ENCODE measurements at places on chromosomes 1 and 21.

- peaks cover 5% of the 10 kb centered on the region for H3K4me1 ChIP-seq
- H3K36me3 ChIP-seq, result peaks cover 28% of the 10 kb centered on the region
- no peak overlapping the region for H3K4me3 ChIP-seq
Observed at GRCh38 chr1:53047737-53048736, 14.0 kb upstream of the PODN start.

- no peaks in the 10 kb centered on the region for H3K4me1 ChIP-seq
- no peak overlapping the region for H3K4me3 ChIP-seq
- no peak overlapping the region for H3K27ac ChIP-seq
- peaks cover 5% of the 10 kb centered on the region for H3K27me3 ChIP-seq
Observed at GRCh38 chr1:61604684-61605083, 120.3 kb downstream of the TM2D1 start.

GRCh38 chr1:7108251-7108650 is 323.0 kb downstream of the CAMTA1 start:
- no peak for DNase-seq
- H3K27ac ChIP-seq, result peak overlapping the region; percentile 0
- no peaks in the 10 kb centered on the region for H3K4me1 ChIP-seq

- H3K27me3 ChIP-seq, result peaks cover 4% of the 10 kb centered on the region
- H3K4me1 ChIP-seq, result no peaks in the 10 kb centered on the region
- H3K27ac ChIP-seq, result no peak overlapping the region
- no peak overlapping the region for H3K4me3 ChIP-seq
Observed at GRCh38 chr1:181219938-181220337, 131.4 kb downstream of the IER5 start.

DNA sequence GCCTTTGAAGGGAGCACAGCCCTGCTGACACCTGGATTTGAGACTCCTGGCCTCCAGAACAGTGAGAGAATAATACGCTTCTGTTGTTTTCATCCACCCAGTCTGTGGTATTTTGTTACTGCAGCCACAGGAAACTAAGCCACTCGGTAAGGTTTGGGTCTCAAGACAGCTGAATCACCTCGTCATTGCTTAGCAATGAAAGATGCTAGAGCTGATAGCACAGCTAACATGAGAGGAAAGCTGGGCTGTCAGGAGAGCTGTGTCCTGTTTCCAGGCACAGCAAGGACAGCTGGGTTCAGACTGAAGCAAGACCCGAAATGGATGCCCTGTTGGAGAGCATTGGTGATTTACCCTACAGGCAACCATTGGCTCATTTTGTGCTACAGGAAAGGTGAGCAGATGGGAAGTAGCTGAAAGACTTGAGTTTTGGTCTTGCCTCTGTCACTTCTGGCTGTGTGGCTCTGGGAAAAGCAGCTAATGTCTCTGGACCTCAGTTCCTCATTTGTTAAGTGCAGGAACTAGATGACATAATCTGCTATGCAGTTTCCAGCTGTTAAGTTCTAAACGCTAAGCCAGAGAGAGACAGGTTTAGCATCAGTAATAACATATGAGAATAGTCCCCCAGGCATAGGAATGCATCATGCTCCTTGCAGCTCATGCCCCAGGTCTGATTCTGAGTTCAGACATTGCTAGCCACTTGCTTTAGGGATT is 58.0 kb downstream of the CLIC6 start:
- DNase-seq, result no peak
- no peak overlapping the region for H3K4me3 ChIP-seq
- H3K36me3 ChIP-seq, result no peaks in the 10 kb centered on the region
- no peak overlapping the region for H3K27ac ChIP-seq

DNA sequence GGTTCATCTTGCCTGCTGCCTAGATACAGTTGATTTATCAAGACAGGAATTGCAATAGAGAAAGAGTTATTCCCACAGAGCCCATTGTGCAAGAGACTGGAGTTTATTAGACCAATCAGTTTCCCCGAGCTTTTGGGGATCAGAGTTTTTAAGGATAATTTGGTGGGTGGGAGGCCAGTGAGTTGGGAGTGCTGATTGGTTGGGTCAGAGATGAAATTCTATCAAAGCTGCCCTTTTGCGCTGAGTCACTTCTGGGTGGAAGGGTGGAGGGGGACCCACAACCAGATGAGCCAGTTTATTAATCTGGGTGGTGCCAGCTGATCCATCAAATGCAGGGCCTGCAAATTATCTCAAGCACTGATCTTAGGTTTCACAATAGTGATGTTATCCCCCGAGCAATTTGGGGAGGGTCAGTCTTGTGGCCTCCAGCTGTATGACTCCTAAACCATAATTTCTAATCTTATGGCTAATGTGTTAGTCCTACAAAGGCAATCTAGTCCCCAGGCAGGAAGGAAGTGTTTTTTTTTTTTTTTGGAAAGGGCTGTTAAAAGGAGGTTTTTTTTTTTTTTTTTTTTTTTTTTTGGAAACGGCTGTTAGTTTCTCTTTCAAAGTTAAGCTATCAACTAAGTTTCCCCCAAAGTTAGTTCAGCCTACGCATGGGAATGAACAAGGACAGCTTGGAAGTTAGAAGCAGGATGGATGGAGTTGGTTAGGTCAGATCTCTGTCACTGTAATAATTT is 7.4 kb downstream of the SLC16A4 start:
- no peaks in the 10 kb centered on the region for H3K27me3 ChIP-seq
- no peak for DNase-seq
- H3K36me3 ChIP-seq, result peaks cover 40% of the 10 kb centered on the region
- peak overlapping the region; percentile 69 for H3K4me3 ChIP-seq
- peak overlapping the region; percentile 91 for H3K27ac ChIP-seq
- peaks cover 21% of the 10 kb centered on the region for H3K4me1 ChIP-seq

DNA sequence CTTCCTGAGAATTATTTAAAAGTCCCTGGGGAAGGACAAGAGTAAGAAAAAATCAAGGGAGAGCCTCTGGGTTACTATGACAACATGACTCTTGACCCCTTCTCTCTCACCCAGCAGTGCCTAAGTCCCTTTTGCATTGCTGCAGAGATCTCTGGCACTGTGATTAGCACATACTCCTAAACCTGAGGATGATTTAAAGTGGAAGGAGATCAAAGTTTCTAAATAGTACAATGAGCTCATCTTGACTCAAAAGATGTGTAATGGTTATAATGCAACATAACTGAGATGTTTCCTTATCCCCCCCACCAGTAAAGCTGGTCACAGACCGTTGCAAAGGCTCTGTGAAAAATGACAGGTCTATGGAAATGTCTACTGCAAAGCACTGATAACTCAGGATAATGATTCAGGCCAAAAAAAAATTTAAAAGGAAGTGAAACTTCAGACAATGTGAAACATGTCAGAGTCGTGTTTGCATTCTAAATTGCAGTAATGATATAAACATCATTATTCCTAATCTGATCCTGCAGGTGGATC is 519.2 kb downstream of the KIF26B start:
- no peaks in the 10 kb centered on the region for H3K36me3 ChIP-seq
- no peaks in the 10 kb centered on the region for H3K27me3 ChIP-seq
- H3K4me1 ChIP-seq, result no peaks in the 10 kb centered on the region
- no peak for DNase-seq
- no peak overlapping the region for H3K27ac ChIP-seq
- no peak overlapping the region for H3K4me3 ChIP-seq

GRCh38 chr1:234958706-234959657 is 169.7 kb downstream of the TOMM20 start:
- no peaks in the 10 kb centered on the region for H3K27me3 ChIP-seq
- no peaks in the 10 kb centered on the region for H3K36me3 ChIP-seq
- peaks cover 74% of the 10 kb centered on the region for H3K4me1 ChIP-seq

DNA sequence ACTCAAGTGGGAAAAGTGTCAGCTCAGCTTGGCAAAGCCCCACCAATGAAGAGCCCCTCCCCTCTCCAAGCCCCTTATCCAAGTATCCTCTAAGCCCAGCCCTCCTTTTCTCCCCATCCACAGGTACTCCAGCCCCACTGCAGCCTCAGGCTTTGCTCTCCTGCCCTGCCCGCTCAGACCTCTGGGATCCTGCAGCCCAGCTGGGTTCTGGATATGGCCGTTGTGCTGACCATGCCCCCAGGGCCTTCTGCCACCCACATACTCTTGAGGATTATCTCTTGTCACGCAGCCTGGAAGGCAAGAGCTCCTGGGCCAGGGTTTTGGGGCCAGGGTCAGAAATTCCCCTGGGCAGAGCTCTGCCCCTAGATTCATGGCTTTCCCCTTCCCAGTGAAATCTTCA is 4.7 kb downstream of the SHISA4 start:
- no peak overlapping the region for H3K27ac ChIP-seq
- DNase-seq, result no peak
- no peaks in the 10 kb centered on the region for H3K36me3 ChIP-seq
- H3K4me1 ChIP-seq, result peaks cover 26% of the 10 kb centered on the region
- peaks cover 54% of the 10 kb centered on the region for H3K27me3 ChIP-seq

DNA sequence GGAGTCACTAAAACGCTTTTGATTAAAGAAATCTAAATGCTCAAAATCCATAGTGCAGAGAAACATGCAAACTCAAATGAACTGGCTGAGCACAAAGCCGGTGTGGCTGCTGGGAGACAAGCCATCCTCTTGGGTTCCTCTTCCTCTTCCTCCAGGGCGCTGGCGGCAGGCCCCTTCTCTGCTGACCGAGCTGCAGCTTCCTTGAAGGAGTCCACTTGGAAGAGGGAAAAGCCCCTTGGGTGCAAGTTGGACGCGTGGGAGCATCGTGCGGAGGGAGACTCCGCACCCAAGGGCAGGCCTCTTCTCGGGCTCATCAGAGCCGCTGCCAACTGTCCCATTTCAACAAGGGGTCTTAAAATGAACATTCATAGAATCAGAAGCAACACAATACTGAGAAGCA is 7.9 kb downstream of the CCNL2 start:
- no peak for DNase-seq
- H3K4me1 ChIP-seq, result peaks cover 10% of the 10 kb centered on the region
- no peaks in the 10 kb centered on the region for H3K27me3 ChIP-seq
- H3K4me3 ChIP-seq, result no peak overlapping the region

DNA sequence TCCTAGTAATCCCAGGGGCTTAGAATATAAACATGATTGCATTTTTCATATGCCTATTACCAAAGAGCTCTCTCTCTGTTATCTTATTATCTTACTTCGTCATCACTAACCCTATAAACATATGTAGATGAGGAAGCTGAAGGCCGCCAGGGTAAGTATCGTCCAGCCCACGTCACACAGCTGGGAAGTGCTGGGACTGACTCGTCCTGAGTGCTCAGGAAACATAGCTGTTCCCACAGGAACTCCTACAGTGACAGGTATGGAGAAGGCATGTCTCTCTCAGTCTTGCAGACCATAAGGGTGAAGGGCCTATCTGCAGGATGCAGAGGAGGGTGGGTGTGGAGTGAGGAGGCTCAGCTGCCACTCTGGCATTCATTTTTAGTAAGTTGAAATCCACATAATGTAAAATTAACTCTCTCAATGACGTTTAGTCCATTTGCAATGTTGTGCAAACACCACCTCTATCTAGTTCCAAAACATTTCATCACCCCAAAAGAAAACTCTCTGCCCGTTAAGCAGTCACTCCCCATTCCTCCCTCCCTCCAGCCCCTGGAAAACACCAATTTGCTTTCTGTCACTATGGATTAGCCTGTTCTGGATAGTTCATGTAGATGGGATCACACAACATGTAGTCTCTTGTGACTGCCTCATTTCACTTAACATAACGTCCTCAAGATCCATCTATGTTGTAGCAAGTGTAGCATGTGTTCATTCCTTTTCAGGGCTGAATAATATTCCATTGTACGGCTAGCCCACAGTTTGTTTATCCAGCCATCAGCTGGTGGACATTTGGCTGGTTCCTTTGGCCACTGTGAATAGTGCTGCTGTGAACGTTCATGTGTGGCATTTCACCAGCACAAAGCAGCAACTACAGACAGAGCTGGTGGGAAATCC is 68.3 kb downstream of the TCP10L start:
- no peak for DNase-seq
- H3K27ac ChIP-seq, result no peak overlapping the region
- H3K4me1 ChIP-seq, result no peaks in the 10 kb centered on the region

DNA sequence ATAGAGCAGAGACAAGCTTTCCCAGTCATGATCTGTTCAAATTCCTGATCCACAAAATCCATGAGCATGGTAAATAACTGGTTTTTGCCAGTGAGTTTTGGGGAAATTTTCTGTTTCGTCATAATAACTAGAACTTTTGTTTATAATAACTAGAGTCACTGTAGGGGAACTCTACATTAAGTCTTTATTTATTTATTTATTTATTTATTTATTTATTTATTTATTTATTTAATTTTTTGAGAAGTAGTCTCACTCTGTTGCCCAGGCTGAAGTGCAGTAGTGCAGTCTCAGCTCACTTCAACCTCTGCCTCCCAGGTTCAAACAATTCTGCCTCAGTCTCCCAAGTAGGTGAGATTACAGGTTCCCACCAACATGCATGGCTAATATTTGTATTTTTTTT is 1106.8 kb downstream of the AMY1C start:
- H3K4me3 ChIP-seq, result no peak overlapping the region
- H3K27ac ChIP-seq, result no peak overlapping the region

DNA sequence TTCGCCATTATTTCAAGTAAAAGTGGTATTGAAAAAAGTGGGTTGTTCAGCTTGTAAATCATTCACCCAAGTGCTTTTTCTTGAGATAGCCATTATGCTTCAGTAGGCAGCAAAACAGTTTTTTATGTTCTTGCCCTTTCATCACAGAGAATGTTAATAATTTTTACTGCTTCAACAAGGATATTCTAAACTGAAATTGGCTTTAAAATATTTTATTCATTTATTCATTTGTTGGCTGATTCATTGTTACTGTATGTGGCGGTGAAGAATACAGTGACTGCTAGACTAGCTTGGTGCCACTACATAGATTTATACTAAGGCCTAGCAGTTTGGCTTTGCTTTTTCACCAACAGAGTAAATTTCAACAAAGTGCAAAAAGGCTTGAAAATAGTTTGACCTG is 121.5 kb downstream of the OLFML2B start:
- H3K27me3 ChIP-seq, result no peaks in the 10 kb centered on the region
- H3K4me1 ChIP-seq, result peaks cover 4% of the 10 kb centered on the region
- H3K27ac ChIP-seq, result no peak overlapping the region
- peaks cover 1% of the 10 kb centered on the region for H3K36me3 ChIP-seq
- DNase-seq, result no peak
- no peak overlapping the region for H3K4me3 ChIP-seq

DNA sequence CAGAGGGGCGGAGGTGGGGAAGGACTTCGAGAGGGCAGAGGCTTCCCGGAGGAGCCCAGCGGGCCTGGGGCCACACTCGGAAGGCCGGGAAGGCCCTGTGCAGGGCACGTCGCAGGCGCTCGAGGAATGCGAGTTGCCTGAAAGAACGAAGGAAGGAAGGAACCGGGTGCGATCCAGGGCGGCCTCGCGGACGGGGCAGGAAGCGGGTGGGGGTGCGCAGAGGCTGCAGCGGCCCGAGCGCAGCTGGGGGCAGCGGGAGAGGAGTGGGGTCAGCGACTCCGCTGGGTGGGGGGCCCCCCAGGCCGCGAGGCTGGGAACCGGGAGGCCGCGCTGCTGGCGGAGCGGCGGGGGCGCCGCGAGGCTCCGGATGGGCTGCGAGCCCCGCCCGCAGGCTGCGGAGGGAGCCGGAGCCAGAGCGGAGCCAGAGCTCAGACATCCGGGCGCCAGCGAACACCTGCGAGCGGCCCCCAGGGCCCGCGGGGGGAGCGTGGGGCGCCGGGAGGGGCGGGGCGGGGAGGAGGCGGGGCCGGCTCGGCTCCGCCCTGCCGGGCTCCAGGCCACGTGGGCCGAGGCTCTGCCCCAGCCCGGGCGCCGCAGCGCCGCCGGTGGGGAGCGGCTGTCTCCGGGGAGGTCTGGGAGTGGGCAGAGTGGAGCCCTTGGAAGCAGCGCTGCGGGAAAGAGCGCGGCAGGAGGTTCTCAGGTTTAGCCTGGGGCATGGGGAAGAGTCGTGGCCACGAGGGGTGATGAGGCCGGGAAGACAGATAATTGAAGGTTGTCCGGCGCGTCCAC is 4.6 kb downstream of the ID3 start:
- peaks cover 12% of the 10 kb centered on the region for H3K36me3 ChIP-seq
- DNase-seq, result peak; percentile 88
- peaks cover 51% of the 10 kb centered on the region for H3K4me1 ChIP-seq
- peak overlapping the region; percentile 91 for H3K27ac ChIP-seq
- peaks cover 32% of the 10 kb centered on the region for H3K27me3 ChIP-seq
- H3K4me3 ChIP-seq, result peak overlapping the region; percentile 90
